ENCODE measurements at places on chromosomes 1 and 21.
A peak's percentile ranks its signal among the peaks of the same experiment; 100 is the strongest.

GRCh38 chr1:175394739-175395138, 202.2 kb upstream of the KIAA0040 start:
- no peak for DNase-seq

- no peak for DNase-seq
Observed at GRCh38 chr1:44827197-44828002, 15.7 kb downstream of the PTCH2 start.

GRCh38 chr21:22925032-22925431, 1926.8 kb downstream of the NCAM2 start:
- no peak for DNase-seq

GRCh38 chr1:82388679-82389078, 587.9 kb downstream of the ADGRL2 start:
- DNase-seq: no peak

- DNase-seq: no peak
Observed at GRCh38 chr1:91751275-91751674, 134.7 kb downstream of the TGFBR3 start.

DNA sequence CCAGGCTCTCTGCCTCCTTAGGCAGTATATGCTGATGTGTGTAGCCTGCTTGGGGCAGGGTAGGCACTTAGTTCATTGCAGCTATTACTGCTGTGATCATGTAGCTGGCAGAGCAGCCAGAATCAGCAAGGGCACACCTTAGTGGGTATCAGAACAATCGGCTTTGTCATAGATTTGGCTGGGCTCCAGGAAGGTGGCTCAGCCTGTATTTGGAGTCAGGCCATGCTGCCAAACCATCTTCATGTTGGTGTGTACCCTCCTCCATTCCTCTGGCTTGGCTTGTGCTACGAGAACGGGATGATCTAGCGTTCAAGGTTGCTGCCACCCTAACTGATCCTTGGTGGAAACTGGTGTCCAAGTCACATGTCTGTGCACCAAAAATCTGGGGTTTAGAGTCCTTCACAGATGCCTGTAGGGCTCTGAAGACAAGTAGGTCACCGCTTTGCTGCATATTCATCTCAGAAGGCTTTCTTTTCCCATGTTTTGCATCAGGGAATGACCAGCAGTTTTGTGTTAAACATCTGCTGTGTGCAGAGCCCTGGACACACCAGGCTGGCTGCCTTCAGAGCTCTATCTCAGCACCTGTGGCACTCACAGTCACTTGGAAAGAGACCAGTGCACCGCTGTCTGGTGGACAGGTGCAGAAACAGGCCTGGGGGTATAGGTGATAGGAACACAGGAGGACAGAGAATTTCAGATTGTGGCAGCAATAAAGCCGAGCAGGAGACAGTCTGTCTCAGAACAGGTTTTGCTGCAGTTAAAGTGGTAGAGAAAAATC, 23.7 kb downstream of the VANGL1 start:
- no peak for DNase-seq

DNA sequence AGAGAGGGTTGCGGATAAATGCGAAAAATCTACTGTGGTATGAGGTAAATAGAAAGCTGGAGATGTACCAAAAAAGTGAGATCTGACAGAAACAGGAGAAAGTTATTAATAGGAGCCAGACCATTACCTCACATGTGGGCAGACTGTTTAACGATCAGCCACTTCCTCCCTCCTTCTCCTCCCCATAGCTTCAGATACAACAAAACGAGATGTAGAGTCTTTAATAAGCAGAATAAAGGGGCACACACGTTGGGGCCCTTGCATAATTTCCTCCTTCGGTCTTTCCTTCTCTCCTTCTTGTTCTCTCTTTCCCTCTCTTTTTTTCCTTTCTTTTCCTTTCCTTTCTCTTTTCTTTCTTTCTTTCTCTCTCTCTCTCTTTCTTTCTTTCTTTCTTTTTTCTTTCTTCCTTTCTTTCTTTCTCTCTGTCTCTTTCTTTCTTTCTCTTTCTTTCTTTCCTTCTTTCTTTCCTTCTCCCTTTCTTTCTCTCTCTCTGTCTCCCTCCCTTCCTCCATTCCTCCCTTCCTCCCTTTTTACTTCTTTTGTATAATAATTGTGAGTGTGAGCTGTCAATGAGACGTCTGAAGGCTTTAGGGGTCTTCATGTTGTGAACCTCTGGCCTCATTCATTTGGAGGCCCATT, 242.1 kb downstream of the GRIK1 start:
- DNase-seq: peak; percentile 26

- DNase-seq: no peak
Observed at GRCh38 chr1:205071028-205071409, 13.2 kb downstream of the TMEM81 start.

- DNase-seq: no peak
Observed at GRCh38 chr1:196442366-196442765, 165.9 kb downstream of the KCNT2 start.

GRCh38 chr1:110430366-110430765, 20.6 kb upstream of the PROK1 start:
- no peak for DNase-seq

DNA sequence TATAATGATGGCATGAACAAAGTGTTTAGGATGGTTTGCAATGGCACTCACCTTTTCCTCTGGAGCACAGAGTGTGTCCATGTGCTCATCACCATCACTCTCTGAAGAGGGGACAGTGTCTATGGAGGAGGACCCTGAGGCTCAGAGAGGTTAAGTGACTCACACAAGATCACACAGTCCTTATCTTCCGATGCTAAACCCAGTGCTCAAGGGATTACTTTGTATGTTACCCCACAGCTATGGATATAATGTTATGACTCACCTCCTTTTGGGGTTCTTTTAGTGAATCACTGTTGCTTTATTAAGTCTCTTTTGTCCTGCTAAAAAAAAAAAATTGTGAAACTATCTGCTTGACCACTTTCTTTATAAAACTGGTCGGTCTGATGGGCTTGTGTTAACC, 67.6 kb downstream of the TENT5C start:
- DNase-seq: no peak

- DNase-seq: no peak
Observed at GRCh38 chr1:20470194-20470593, 15.8 kb downstream of the CAMK2N1 start.

DNA sequence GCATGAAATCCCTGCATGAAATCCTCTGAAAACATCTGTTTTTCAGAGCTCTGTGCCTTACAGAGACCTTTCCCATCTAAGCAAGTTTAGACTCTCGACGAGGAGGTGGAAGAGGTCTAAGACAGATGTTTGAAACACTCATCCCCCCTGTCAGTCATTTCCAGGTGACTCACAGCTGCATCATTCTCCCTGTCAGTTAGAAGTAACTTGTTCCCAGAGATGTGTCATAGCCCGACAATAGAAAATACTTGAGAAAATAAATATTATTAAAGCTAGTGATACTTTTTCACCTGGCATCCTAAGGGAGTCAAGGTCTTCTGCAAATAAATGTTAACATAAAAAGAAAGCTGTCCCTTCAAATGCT, 41.6 kb upstream of the SEC16B start:
- no peak for DNase-seq

- DNase-seq: no peak
Observed at GRCh38 chr1:29513357-29513756, 277.0 kb downstream of the PTPRU start.

DNA sequence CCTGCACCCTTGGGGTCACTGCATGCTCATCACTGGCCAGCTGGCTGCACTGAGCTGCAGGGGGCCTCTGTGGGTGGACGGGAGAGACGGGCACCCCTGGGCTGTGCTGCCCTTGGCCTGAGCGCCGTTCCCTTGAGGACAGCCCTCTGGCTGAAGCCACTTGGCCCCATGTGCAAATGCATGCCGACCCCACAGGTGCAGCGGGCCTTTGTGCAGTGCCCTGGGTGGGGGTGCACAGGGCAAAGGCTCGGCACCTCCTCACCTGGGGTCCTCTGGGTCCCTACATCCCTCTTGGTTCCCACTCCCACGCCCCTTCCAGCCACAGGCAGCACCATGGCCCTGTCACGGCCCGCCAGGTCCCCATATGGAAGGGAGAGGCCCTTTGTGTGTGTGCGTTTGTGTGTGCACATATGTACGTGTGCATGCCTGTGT, 41.3 kb downstream of the COQ8A start:
- DNase-seq: no peak

DNA sequence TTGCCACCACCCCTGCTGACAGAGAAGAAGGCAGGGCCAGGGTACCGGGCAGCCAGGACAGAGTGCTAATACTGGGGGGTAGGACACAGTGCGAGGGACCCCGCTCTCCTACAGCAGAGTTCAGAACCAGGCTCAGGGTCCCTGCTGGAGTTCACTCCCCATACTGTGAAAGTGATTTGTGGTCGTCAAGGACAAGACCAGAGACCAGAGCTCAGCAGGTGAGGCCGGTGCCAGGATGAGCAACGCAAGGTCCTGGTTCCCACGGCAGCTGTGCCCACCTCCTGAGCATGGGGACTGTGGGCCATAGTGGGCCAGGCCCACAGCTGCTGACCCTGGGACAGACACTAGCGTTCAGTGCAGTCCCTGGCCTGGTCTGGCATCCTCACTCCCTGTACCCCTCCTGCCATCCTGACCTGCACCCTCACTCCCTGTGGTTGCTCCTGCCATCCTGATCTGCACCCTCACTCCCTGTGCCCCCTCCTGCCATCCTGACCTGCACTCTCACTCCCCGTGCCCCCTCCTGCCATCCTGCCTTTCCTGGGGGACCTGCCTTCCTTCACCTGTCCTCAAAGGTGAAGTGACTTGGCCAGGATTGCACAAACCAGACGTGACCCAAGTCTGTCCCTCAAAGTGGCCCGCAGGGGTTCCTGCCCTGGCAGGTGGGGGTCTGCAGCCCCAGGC, 13.8 kb upstream of the PTTG1IP start:
- no peak for DNase-seq

GRCh38 chr1:95561346-95561745, 327.3 kb downstream of the RWDD3 start:
- DNase-seq: no peak

DNA sequence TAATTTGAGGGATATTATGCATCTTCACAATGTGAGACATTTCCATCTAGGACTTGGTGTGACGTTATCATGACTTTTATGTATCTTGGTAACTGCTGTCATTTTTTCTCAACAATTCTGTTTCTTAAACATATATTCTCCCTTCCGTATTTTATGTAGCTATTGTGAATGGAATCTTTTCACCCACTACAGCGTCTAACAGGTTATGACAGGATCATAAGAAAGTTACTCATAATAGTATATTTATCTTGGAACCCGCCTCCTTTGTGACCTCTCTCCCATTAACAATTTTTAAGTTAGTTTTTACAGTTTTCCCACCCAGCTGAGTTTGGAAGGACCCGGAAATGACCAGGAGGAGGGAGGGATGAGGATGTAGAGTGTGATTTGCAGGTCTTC, 6.8 kb upstream of the DMRTA2 start:
- DNase-seq: no peak

GRCh38 chr21:46667741-46668380, 32.4 kb downstream of the PRMT2 start:
- peak; percentile 40 for DNase-seq

DNA sequence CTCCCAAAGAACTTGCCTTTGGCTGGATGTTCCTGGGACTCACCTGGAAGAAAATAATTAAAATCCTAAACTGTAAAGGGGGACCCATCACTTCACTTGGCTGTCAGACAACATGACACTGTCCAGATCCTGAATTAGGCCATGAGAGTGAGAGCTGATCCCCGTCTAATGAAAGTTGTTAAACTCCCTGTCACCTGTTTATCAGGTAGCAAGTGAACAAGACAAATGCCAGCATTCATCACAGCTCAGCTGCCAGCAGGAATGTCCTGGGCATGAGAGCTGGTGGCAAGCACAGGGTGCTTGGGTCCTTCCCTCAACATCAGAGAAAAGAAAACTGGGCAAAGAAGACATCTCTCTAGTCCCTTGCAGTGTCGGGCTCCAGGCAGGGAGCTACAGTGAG, 23.8 kb downstream of the PMVK start:
- no peak for DNase-seq

- DNase-seq: peak; percentile 22
Observed at GRCh38 chr21:35138665-35139381, 89.7 kb upstream of the RUNX1 start.

DNA sequence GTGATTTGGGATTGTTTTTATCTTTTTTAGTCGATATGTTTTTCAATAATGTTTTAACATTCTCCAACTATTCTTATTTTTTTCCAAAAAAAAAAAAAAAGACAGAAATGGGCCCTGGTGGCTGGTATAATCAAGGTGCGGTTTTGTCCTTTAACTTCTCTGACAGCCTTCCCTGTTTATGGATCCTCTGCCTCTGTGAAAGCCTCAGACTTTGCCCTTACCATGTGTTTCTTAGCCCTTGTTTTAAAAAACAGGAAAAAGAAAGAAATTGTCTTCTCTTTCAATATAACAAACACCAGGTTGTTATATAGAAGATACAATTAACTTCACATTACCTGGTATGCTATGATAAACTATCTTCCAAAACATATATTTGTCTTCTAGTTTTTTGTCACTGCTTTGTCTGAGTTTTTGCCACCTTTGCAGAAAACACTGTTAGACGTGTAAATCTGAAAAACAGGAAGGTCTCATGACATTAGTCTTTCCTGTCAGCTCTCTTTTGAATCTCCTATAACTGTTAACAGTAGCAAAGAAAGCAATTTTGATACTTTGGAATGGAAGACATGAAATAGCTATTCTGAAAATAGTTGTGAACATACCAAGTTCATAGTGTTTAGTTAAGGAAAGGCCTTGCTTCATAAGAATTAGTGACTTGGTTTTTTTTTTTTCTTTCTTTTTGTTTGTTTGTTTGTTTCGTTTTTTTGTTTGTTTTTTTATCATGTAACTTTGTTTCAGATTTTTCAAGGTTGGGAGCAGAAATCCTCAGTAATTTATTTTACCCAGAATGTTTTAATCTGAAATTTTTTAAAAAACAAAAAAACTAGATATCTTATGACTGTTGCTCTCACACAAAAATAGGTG, 31.7 kb upstream of the CACYBP start:
- no peak for DNase-seq

- no peak for DNase-seq
Observed at GRCh38 chr1:215416497-215416896, 150.6 kb upstream of the KCTD3 start.

- no peak for DNase-seq
Observed at GRCh38 chr1:42935971-42936308, 22.7 kb downstream of the SLC2A1 start.

Data from GM06990 (cell line).